Heart left ventricle (tissue), 16 donors: ENCODE measurements at places on chromosomes 5 and 9.

GRCh38 chr9:21696411-21696871, 106.0 kb upstream of the MTAP start:
- peak; percentile 15 for DNase-seq

- no peak for DNase-seq
These were observed 180.9 kb upstream of the SLC24A2 start for GRCh38 chr9:19969721-19970120.

DNA sequence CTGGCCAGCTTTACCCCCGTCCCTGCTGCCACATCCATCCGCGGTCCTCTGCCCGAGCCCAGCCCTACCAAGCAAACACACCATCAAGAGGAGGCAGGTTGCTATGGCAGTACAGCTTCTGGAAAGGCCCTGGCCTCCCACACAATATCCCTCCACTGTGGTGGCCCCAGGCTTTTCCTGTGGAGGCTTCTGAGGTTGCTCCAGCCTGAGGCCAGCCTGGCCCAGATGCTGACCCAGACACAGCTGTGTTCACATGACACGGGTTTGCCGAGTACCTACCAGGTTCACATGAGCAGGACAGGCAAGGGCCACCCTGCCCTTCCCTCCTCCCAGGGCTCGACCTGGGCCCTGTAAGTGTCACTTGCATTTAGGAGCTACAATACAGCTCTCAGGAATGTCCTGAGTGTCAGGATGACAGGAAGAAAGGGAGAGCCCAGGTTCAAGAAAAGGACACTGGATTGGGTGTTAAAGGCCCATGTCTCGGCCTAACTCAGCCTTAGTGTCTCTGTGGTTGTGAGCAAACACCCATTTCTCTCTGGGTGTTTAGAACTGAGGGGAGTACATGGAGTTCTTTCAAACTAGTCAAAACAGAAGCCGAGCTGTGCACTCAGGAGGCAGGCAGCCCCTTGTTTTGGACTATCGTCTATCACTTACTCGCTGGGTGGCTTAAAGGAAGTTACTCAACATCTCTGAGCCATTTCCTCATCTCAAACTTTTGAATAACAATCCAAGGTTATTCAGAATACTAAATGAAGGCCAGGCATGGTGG, 40.2 kb downstream of the NAIF1 start:
- DNase-seq: no peak

- no peak for DNase-seq
These were observed 22.3 kb downstream of the PJA2 start for GRCh38 chr5:109387408-109387974.

DNA sequence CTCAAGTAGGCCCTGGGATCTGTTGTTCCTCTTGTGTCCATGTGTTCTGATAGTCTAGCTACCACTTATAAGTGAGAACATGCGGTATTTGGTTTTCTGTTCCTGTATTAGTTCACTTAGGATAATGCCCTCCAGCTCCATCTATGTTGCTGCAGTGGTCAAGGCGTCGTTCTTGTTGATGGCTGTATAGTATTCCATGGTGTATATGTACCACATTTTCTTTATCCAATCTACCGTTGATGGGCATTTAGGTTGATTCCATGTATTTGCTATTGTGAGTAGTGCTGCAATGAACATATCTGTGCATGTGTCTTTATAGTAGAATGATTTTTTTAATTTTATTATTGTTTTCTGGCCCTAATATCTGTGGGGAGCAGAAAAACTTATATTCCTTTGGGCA, 74.3 kb downstream of the MAT2B start:
- DNase-seq: no peak
